ENCODE measurements at places on chromosomes 16 and 17.

- DNase-seq, result no peak
Observed at GRCh38 chr17:18184143-18185031, 759 bp downstream of the ALKBH5 start.

GRCh38 chr17:1727876-1728630 is 3.5 kb downstream of the WDR81 start:
- DNase-seq, result no peak

GRCh38 chr16:76235025-76235424 is 42.2 kb upstream of the CNTNAP4 start:
- DNase-seq, result no peak

DNA sequence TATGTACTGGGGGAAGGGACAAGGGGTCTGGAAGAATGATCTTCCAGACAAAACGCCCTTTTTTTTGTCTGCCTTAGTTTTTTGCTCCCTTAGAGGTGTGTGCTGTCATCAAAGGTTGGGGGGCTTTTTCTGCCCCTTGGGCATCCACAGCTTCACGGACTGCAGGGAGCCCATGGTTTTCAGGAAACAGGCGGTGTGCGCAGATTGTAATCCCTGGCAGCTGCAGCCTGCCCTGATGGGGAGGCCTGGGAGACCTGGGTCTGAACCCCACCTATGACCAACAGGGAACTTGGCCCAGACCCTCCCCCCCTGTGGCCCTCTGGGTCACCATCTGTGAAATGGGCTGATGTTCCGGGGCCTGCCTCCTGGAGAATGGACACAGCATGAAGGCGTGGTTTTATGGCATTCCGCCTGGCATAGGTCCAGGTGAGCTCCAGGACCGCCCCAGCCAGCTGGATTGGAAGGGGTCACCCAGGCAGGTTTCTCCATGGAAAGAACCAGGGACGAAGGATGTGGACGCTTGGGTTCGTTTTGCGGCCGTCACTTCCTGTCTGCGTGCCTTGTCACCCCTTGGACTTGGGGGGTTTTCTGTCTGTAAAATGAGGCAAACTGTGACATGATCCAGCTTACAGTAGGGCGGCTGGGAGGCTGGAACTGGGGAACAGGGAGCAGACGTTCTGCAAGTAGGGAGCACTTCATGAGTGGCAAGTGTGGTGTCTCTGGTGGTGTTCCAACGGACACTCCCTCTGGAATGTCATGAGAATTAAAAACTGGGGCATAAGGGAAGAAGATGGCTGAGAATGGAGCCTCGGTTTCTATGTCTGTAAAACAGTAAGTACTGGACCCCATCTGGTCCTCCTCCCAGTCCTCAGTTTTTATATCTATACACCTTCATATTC is 1.5 kb downstream of the CPNE2 start:
- no peak for DNase-seq

GRCh38 chr17:70100983-70101382 is 26.0 kb downstream of the KCNJ16 start:
- no peak for DNase-seq

DNA sequence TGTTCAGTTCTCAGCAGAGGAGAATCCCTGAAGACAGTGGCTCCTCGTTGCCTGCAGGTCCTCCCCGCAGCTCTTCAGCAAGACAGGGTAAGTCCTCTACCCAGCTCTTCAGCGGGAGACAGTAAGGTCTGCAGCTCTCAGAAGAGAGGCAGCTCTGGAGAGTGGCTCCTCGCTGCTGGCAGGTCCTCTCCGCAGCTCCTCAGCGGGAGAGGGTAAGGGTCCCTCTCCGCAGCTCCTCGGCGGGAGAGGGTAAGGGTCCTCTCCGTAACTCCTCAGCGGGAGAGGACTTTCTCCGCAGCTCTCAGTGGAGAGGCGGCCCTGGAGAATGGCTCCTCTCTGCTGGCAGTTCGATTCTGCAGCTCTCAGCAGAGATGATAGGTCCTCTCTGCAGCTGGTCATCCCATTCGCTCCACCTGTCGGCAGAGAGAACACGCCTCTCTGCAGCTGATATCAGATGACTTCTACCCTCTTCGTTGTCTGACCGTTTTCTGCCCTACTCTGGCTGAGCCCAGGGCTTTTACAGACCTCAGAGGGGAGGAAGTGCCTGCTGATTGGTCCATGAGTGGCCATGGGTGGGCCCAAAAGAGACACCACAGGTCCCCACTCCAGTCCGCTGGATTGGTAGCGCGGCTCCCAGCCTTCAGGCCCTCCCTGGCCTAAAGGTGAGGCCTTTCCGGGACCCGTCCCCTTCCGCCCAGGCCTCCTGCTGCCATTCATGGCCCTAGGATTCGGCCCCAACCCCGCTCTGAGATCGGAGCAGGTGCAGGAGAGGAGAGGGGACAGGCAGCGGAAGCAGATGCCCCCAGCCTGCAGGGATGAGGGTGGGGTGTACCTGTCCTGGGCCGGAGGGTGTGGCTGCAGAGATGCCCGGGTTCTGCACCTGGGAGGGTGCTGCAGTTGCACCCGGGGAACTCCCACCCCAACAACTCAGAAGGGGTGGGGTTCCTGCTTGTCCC is 11.9 kb upstream of the SHCBP1 start:
- DNase-seq, result peak; percentile 73

DNA sequence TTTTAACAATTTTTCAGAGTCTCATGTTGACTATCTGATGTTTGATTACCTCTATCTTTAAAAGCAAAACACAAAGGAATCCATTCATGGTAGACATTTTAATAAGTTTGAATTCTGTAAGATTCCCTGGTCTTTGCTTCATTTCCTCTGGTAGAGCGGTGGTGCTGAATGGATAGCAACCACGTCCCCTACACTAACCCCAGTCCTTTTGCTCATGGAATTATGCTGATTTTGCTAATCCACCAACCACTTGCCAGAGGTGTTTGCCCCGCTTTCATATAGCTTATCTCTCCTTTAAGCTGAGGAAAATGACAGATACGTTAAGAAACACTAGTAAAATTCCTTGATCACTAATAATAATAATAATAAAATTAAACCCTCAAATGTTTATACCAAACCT is 9.5 kb downstream of the KCNJ16 start:
- DNase-seq, result no peak

- DNase-seq, result peak; percentile 73
Observed at GRCh38 chr17:30600060-30600829, 123.0 kb downstream of the GOSR1 start.

DNA sequence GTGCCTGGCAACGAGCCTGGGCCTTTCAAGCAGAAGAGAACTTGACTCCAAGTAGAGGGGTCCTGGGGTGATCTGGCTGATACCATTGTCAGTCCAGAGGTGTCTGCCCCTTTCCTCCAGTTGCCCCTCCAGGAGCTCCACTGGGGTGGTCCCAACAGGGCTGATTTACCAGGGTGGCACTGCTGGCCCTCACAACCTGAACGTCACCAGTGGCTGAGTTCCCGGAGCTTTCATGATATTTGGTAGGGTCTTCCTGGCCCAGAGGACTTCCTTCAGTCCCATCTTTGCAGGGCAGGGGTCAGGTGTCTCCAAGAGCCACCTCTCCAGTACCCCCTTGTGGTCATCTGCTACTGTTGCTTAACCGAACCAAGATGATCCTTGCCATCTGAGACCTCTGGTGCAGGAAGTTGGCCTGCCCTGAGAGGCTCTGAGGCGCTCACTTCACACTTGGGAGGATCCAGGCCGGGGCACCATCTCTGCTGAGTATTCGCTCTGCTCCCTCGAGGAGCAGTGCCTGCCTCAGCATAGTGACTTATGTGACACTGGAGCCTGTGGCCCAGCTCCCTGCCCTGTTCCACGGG is 3.5 kb downstream of the LIMD2 start:
- DNase-seq, result no peak

DNA sequence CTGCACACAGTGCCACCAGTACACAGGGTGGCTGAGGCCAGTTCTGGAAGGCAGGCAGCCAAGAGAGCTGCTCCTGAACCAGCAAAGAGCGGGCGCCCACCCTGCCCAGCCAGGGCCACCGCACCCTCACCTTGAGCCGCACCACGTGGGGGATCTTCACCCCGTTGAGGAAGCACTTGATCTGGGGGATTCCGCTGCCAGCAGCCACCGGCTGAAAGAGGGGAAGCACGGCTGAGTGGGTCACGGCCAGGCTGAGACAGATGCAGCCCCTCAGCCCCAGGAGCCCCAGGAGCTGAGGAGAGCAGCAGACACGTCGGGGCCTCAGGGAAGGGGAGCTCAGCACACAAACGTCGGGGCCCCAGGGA is 14.6 kb upstream of the CCDC154 start:
- DNase-seq, result no peak

DNA sequence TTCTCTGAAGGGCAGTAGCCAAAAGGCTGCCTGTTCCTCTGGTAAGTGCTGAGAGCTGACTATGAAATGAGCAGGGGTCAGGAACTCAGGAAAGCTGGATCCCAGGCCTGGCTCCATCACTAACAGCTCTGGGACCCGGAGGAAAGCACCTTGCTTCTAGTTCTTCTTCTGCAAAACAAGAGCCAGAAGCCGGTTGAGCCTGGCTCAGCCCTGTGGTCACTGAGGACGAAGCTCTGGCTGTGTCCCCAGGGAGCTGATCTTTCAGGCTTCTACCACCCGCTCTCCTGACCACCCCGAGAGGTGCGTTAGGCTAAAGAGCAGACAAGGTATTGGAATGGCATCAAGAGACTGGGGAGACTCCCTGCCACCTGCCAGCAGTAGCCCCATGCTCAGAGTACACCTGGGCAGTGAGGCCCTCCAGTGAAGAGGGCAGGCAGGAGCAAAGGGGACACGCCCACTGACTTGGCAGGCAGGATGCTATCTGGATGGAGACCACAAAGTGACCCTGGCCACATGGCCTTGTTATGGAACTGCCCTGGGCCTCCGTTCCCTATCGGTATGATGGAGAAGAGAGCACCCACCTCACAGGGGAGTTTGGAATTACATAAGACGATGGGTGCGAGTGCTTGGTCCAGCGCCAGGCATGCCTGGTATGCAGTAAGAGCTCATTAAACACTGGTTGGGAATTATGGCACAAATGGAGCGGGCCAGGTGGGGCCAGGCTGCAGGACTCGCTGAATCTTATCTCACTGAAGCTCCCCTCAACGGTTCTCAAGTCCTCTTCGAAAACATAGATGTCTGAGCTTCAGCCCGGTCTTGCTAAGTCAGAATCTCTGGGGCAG is 61.4 kb downstream of the COG7 start:
- DNase-seq, result no peak

DNA sequence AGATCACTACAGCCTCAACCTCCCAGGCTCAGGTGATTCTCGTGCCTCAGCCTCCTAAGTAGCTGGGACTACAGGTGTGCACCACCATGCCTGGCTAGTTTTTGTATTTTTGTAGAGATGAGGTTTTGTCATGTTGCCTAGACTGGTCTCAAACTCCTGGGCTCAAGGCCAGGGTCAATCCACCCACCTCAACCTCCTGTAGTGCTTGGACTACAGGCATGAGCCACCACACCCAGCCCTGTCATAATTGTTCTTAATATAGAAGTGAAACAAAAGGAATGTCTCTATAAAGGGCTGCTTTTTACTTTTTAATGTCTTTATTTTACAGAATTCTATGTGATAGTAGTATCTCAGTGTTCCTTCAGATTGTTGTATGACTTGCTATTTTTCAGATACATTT is 345.2 kb upstream of the TBX2 start:
- no peak for DNase-seq

GRCh38 chr16:87628940-87629339 is 26.6 kb downstream of the JPH3 start:
- DNase-seq, result no peak

GRCh38 chr17:1638171-1638590 is 7.4 kb downstream of the SCARF1 start:
- DNase-seq, result no peak

GRCh38 chr17:62178579-62178978 is 113.5 kb upstream of the MED13 start:
- no peak for DNase-seq

GRCh38 chr16:79316004-79316458 is 284.5 kb downstream of the MAF start:
- DNase-seq, result no peak

GRCh38 chr16:2026461-2027023 is at the start of gene NHERF2:
TSS of gene NHERF2 (plus strand) at chr16:2026902. CDS start at chr16:2027006, 104 bp downstream.
- no peak for DNase-seq

- DNase-seq, result no peak
Observed at GRCh38 chr17:41547378-41547841, 19.3 kb upstream of the KRT19 start.

GRCh38 chr16:84959045-84959576 is 52.2 kb downstream of the ZDHHC7 start:
- DNase-seq, result no peak

DNA sequence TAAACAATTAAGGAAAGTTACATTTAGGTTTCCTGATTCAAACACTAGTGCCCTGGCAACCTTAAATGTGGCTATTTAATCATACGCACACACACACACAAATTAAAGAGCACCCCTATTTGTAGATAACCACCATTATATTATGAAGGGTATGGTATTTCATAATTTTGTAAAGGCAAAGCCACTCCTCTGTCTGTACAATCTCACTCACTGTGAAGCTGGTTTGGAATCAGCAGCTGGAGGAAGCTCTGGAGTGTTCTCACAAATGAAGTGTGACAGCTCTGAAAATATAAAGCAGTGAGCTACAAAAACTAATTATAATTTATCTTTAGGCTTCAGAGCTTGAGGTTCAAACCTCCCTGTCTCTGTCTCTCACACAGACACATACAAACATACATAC is 57.9 kb upstream of the KCNJ16 start:
- no peak for DNase-seq

GRCh38 chr16:75228143-75228976 is 9.6 kb downstream of the CTRB1 start:
- no peak for DNase-seq

DNA sequence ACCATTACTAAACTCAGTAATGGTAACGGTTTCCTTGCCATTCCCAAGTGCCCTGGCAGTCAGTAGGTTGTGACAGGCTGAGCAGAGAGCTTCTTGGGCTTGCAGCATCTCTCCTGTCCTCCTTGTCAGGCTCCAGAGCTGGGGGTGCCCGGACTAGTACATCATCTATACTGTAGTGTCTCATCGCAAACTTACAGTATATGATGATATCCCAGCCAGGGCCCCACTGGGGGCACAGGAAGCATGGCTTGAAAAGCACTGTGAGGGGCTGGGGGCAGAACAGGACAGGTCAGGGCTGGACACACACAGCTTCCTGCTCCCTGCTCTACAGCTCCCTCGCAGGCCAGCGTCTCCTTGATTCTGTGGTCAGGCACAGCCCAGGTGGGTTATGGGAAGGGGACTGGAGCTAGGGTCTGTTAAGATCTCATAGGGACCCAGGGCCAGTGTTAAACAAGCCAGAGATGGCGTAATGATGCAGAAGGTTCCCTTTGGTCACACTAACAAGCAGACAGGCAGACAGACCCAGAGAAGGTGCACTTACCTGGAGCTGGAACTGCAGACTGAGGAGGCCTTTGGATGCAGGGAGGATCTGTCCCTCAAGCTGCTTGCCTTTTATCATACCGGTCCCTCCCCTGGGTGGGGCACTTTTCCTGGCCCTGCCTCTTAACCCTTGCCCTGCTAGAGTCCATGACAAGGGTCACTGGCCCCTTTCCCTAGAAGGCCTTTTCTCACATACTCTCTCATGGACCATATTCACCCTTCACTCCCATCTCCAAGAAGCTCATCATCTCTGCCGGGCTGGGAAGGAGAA is 6.8 kb downstream of the ERAL1 start:
- no peak for DNase-seq

GRCh38 chr17:39867880-39868553 is at the start of gene ZPBP2:
TSS of gene ZPBP2 (plus strand) at chr17:39868202. CDS start at chr17:39868355, 153 bp downstream.
- no peak for DNase-seq
